ENCODE measurements at places on chromosomes 5 and 9.

GRCh38 chr5:127649018-127649439 lies at the start of gene CTXN3:
Gene CTXN3, plus strand, starts transcription at chr5:127649082. Its CDS starts 8,440 bp downstream, at chr5:127657522.
- no peak for DNase-seq

- no peak for DNase-seq
These were observed 186.1 kb downstream of the SMC2 start for GRCh38 chr9:104280178-104280560.

- DNase-seq, result no peak
These were observed 44.4 kb downstream of the GADD45G start for GRCh38 chr9:89649039-89649691.

- DNase-seq, result no peak
These were observed 64.5 kb downstream of the PRR16 start for GRCh38 chr5:120528609-120529008.

GRCh38 chr5:113181853-113182490 lies 205.4 kb downstream of the DCP2 start:
- DNase-seq, result peak; percentile 80

DNA sequence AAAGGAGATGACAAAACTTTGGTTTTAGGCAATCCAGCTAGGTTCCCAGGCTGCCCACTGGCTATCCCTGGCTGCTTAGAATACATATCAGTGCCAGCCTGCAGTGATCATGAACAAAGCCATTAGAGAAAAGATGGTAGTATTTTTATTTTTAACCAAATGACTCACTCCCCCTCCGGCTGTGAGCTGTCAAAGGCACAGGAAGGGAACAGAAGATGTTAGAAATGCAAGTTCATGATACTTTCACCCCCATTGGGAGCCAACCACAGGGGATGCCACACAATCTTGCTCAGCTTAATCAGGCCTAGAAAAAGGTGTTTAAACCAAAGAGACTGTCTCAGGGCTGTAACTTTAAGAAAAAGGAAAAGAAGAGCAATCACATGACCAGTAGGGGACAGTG lies 70.3 kb upstream of the ASTN2 start:
- no peak for DNase-seq

DNA sequence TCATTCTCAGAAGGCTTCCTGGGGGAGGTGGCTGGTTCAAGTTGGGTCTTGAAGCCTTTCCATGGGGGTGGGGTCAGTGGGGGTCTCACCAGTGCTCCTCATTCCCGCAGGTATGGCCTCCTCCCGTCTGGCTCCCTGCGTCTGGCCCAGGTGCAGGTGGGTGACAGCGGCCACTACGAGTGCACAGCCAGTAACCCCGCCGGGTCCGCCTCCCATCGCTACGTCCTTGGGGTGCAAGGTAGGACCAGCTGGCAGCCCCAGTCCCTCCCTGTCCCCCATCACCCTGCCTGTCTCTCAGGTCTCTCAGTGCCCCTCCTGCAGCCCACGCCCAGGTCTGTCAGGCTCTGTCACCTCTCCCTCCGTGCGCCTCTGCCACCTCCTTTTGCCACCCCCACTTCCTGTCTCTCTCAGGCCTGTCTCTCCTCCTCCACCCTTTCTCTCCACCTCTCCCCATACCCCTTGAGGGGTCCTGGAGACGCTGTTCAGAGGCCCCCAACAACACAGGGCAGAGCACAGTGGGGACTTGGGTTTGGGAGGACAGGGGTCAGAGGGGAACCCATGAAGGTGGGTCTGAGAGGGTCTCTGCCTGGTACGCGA lies 72.3 kb downstream of the HMCN2 start:
- no peak for DNase-seq

DNA sequence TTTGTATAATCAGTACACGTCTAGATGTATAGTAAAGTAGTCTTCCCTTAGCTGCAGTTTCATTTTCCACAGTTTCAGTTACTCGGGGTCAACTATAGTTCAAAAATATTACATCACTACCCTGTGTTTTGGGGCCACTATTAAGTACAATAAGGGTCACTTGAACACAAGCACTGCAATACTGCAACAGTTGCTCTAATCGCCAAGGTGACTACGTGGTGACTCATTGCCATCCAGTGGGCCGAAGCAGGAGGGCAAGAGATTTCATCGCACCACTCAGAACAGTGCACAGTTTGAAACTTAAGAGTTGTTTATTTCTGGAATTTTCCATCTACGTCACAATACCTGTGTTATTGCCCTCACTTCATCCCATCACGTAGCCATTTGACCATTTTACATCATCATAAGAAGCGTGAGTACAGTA lies at the start of gene ARL14EPL:
Gene ARL14EPL (plus strand): TSS at position 379 of the 424 bp plus-strand sequence. CDS start 18,994 bp downstream, outside the sequence.
- no peak for DNase-seq

DNA sequence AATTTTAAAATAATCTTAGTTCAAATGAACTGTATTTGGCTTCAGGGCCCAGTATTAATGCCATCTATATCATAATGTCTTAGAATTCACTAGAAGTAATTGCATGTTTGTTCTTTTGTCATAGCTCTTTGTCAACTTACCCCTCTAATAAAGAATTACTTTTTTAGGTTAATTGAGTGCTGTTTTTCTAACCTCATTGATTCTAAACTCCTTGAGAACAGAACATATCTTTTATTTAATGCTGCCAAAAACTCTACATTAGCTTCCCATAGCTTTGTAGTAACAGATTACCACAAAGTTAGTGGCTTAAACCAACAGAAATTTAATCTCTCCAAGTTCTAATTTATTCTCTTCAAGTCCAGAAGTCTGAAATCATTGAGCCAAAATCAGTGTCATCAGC lies 242.4 kb downstream of the LURAP1L start:
- no peak for DNase-seq

DNA sequence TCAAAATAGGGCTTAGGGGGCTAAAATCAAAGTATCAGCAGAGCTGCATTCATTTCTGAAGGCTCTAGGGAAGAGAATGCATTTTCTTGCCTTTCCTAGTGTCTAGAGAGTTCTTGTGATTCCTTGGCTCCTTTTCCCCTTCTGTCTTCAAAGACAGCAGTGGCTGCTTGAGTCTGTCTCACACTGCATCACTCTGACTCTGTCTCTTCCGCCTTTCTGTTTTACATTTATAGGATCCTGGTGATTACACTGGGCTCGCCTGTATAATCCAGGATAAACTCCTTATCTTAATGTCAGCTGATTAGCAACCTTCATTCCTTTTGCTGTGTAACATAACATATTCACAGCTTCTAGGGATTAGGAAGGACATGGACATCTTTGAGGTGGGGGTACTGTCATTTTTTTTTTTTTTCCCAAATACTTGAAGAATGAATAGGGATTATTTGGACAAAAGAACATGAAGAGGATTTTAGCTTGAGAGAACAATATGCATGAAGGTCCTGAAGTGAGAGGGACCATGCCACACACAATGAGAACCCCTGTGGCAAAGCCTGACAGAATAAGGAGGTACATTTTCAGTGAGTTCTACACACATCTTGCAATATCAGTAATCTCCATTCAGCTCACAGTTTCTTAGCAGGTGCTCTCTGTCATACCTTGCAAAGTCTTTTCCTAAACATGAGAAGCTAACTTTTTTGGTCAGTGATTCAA lies 267.6 kb downstream of the FAM170A start:
- no peak for DNase-seq

DNA sequence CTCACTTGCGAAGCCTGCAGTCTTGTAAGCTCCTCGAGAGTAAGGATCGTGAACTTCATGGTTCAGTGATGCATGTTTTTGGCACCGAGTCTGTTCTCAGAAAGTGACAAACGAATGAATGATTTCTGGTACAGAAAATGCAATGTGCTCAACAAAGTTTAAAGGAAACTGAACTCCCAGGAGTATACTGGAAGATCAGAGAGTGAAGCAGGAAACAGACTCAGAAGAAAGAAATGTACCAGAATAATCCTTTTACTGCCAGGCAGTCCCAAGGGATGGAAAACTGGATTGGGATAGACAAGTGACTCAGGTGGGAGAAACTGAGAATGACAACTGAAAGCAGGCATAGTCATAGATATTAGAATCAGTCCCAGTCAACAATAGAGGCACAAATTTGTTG lies 420.6 kb downstream of the CTNND2 start:
- no peak for DNase-seq

DNA sequence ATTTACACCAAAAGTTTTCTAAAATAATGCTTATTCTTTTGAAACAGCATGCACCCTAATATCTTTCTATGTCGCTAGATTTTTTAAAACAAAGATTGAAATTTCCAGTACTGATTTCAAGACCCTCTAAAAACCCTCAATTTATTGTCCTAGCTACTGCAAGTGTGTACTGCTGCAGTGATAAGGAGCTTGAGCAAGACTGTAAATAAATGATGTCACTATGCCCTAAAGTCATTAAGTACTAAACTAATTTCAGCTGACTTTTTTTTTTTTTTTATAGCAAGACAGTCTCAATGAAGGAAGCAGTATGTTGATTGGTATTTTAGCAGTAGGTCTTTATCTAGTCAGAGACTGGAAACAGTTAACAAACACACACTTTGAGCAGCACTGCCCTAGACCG lies 12.2 kb upstream of the MIER3 start:
- DNase-seq, result no peak

- no peak for DNase-seq
These were observed 15.8 kb downstream of the ADAMTS13 start for GRCh38 chr9:133437753-133438531.
